ENCODE measurements at places on chromosomes 12 and 14.

- no peak for DNase-seq
Observed at GRCh38 chr14:76811561-76811960, 1.1 kb downstream of the ANGEL1 start.

- DNase-seq, result no peak
Observed at GRCh38 chr14:96136371-96137005, 68.2 kb upstream of the BDKRB2 start.

GRCh38 chr12:14774074-14774905 lies 29.0 kb downstream of the WBP11 start:
- peak; percentile 95 for DNase-seq

DNA sequence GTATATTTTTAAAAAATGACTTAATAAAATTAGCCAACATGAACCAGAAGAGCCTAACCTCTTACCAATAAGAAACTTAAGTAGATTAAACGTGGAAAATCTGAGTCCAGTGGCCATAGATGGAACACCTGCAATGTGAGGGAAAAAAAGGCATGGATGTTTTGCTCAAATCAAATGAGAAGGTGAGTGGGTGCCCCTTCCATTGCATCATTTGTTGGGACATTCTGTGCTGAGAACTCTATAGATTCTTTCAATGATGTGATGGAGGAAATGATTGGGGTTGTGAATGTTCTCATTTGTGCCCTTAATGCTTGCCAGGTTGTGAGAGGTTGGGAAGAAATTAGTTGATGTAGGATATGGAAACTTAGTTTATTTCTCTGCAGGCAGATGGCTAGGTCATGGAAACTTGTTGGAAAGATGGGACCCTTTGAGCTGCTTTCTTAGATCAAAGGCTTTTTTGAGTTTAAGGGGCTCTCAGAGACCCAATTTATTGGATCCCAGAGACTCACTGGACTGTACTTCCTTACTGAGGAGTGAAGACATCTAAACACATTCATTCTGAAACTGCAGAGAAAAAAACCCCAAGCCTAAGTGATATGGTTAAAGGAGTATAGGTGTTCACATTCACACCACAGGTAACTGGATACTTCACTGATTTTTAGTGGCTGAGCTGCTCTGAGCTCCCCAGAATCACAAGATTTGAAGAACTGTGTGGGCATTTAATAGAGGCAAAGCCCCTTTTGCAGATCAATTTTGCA lies 95.9 kb downstream of the DACT1 start:
- no peak for DNase-seq

GRCh38 chr14:65880507-65880906 lies 468.0 kb downstream of the FUT8 start:
- DNase-seq, result no peak

DNA sequence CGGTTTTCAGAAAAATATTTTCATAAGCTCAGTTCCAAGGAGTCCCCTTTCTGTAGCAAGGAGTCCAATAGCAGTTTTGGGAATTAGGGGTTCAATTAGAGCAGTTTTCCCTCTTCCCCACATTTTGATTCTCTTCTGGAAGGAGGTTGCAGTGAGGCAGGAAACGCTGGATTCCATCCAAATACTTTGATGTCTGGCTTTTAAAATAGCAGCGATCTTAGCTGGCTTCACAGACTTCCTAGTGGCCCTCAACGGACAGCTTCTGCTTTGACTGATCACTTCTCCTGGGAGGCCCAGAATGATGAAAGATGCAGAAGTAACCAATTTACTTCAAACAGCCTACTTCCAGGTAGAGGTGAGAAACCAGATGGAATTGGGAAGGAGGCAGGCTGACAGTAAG lies 63.1 kb downstream of the C12orf75 start:
- DNase-seq, result no peak

DNA sequence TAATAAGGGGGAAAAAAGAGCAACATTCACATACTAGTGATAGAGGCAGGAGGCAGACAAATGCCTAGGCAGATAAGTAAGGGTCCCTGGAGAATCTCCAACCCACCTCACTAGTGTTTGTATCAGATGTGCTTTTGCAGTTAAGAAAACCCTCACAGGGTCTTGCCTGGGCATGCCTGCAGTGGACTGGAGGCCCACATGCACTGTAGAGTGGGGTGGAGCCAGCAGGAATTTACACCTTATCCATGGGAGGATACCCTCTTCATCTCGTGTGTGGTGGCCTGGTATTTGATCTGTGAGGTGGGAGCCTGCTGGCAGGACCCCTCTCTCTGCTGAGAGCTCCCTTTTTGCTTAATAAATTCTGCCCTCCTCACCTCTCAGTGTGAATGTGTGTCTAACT lies 238.0 kb upstream of the SLC16A7 start:
- no peak for DNase-seq

GRCh38 chr14:102666635-102667034 lies 74.2 kb downstream of the RCOR1 start:
- no peak for DNase-seq

GRCh38 chr12:22313286-22313962 lies 21.1 kb downstream of the ST8SIA1 start:
- no peak for DNase-seq

GRCh38 chr12:6843118-6843902 lies 2.6 kb downstream of the GNB3 start:
- DNase-seq, result no peak

- DNase-seq, result no peak
Observed at GRCh38 chr14:45699471-45699870, 446.5 kb upstream of the MIS18BP1 start.

- no peak for DNase-seq
Observed at GRCh38 chr12:114263056-114263805, 142.7 kb downstream of the TBX5 start.

DNA sequence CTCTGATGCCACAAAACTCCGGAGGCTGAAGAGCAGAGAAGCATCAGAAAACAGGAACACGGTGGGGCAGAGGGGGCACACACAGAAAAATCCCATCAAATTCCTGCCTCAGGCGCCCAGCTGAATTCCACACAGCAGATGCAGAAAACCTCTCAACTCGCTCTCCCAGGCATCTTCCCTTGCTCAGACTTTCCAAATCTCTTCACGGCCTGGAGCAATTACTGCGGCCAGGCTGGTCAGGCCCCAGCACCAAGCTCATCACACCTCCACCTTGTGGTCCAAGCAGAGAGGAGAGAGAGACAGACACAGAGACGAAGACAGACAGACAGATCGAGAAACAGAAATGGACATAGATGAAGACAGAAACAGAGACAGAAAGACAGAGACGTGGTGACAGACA lies 89.0 kb downstream of the NCOR2 start:
- DNase-seq, result no peak

- no peak for DNase-seq
Observed at GRCh38 chr14:55926007-55926406, 192.2 kb upstream of the PELI2 start.

GRCh38 chr12:95759718-95760117 lies 30.8 kb downstream of the NTN4 start:
- DNase-seq, result no peak

DNA sequence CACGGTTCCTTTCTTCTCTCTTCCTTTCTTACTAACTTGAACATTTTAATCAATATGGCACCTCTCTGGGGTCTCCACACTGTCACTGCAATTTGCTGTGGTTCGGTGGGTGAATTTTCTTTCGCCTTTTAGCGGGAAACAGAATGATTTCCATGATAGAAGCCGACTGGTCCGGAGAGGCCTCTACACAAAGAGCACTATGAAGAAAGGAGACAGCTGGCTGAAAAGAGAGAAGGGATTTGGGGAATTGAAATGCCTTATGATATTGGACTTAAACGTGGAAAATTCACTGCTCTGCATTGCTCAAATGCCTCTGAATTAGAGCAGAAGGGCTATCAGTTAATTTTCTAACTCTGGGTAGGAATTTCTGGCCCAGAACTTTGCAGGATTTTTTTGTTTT lies 55.9 kb downstream of the KCNA5 start:
- no peak for DNase-seq
